NCI-H510A (cell line): ENCODE measurements at places on chromosomes 3 and 15.
A peak's percentile ranks its signal among the peaks of the same experiment; 100 is the strongest.

- DNase-seq: no peak
These were observed 205.4 kb downstream of the EPHB1 start for GRCh38 chr3:135000465-135000864.

GRCh38 chr3:27431116-27431515 is 53.1 kb downstream of the SLC4A7 start:
- DNase-seq: no peak

DNA sequence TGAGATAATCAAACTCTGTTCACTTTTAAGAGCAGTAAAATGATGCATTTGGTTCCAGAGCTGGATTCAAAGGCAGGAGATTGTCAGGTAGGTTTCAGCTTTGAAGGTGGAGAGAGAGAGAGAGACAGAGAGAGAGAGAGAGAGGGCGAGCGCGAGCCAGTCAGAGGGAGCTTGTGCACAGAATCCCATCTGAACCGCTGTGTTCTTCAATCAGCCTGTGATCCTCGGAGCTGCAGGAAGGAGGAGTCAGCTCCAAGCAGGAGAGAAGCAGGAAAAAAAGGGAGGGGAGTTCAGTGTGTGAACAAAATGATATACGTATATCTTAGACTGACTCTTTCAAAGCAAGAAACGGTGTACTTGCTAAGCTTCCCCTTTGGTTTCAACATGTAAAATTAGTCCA is at the start of gene GPR149:
GPR149 (minus strand) TSS at position 177 of the 400 bp plus-strand sequence. CDS start 575 bp downstream, outside the sequence.
- DNase-seq: no peak

DNA sequence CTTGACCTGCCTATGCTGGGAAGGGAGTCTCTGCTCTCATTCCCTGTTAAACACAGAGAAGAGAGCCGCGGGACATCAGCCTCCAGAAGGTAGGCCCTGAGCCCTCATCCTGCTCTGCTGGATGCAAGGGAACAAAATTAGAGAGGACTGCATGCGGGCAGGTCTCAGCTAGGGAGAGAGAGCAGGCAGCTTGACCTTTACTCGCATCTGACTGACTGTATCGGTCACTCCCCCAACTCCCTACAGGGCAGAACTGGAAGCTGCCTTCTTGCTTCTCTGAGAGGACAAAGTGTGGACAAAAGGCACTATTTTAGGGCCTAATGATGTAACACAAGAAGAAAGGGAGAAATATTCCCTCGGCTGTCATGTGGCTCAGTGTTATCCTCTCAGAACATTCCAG is 38.7 kb upstream of the ATOSA start:
- no peak for DNase-seq

DNA sequence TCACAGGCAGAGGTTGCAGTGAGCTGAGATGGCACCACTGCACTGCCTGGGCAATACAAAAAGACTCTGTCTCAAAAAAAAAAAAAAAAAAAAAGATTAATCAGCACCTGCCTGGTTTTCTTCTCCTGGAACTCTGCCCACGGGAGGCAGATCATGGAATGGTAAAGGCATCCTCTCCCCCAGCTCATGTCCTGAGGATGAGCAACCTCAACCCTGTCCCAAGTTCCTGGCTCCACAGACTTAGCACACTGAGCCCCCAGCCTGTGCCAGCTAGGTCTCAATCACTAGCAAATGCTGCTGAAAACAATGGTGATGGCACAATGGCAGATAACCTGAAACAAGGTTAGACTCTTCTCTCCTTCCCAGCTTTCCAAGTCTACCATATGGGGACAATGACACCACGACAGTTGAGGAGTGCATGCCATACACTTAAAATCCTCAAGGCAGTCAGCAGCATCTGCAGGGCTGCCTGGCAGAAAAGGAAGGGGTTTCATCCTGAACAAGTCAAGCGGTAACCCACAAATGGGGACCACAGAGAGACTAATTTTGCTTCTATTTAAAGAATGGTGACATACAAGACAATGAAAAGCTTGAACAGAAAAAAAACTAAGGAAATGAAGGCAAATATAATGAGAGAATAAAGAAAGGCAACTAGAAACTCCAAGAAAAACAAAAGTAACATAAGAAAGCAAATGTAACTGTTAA is 4.8 kb downstream of the CLN6 start:
- no peak for DNase-seq

DNA sequence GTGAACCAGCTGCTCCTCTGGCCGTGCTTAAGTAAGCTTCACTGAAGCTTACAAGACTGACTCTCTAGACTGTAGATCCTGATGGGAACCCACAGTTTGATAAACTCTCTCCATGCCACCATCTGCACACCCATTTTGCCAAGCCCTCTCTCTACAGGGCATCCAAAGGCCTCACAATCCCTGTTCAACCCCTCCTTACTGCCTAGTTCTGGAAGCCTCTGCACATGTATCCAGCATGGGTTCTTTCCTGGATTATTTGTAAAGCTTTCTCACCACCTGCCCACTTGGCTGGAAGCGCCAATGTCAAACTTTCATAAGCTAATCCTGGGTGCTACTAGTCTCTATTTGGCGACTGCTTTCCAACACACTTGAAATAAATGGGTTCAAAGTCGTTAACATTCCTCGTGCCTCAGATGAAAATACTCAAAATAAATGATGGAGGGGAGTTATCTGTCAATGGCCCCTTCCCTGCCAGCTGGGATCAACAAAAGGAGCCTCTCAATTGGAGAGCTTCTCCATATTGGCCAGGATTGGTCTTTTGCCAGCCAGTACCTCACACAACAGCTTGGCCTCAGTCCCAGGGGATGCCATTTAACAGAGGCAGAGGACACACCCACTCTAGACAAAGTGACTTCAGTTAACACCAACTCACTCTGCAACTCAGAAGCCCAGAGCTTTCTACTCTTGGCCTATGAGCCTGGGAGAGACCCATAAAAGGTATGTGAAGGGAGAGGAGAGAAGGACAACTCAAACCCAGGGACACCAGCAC is 48.1 kb downstream of the SH3BP5 start:
- DNase-seq: peak; percentile 69

DNA sequence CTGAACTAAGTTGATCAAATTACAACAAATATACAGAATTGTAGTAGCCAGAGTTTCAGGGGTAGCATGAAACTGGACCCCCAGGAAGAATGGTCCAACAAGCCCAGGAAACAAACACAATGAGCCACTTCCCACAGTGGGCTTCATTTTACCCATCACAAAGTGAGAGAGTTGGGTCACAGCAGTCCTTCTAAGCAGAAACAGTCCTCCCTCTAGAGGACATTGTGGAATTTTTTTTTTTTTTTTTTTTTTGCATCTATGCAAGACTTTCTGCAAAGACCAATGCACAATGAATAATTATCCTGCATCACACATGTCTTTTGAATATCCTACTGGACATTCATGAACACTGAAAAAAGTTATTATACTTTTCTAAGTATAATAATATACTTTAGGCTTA is 73.8 kb upstream of the ATP13A5 start:
- DNase-seq: no peak

DNA sequence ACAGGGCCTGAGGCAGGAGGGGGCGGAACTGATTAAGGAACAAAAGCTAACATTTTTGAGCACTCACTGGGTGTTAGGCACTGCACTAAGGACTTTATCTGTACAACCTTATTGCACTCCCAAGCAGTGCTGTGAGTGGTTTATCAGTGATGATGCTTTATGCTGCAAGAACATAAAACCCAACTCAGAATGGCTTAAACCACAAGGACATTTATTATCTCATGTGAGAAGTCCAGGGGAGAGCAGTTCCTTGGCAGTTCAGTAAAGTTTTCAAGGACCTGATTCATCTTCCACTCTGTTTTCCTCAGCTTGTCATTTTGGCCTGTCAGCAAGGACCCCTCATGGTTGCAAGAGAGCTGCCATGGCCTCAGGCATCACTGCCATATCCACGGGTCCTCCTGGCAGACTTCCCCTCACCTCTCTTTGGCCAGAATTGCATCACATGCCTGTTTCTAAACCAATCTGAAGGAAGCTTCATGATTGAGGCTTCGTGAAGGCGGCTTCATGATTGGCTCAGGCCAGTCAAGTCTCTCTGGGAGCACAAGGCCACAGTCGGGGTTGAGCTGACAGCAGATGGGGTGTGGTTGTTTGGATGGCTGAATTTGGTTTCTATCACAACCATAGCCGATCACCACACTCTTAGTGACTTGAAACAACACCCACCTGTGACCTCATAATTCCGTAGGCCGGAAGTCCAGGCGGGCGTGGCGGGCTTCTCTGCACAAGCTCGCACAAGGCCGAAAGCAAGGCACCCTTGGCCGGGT is 15.8 kb downstream of the EFCC1 start:
- no peak for DNase-seq

DNA sequence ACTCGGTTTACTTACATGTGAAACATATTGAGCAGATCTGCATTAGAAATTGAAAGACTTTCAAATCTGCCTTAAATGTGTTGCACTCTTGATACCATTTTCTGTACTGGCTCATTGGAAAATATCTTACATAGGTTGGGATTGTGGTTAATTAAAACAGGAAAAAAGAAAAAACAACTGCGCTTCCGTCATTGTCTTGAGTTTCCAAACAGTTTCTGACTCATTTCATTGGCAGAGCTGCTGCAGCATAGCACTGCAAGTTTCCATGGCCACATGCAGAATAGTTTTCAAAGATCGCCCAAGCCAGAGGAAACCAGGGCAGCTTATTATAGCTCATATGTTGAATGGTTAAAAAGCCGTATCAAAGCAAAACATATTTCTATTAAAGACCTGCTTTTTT is 446.6 kb upstream of the BCHE start:
- DNase-seq: no peak

GRCh38 chr15:39925112-39925842 is 5.2 kb upstream of the GPR176 start:
- DNase-seq: no peak

DNA sequence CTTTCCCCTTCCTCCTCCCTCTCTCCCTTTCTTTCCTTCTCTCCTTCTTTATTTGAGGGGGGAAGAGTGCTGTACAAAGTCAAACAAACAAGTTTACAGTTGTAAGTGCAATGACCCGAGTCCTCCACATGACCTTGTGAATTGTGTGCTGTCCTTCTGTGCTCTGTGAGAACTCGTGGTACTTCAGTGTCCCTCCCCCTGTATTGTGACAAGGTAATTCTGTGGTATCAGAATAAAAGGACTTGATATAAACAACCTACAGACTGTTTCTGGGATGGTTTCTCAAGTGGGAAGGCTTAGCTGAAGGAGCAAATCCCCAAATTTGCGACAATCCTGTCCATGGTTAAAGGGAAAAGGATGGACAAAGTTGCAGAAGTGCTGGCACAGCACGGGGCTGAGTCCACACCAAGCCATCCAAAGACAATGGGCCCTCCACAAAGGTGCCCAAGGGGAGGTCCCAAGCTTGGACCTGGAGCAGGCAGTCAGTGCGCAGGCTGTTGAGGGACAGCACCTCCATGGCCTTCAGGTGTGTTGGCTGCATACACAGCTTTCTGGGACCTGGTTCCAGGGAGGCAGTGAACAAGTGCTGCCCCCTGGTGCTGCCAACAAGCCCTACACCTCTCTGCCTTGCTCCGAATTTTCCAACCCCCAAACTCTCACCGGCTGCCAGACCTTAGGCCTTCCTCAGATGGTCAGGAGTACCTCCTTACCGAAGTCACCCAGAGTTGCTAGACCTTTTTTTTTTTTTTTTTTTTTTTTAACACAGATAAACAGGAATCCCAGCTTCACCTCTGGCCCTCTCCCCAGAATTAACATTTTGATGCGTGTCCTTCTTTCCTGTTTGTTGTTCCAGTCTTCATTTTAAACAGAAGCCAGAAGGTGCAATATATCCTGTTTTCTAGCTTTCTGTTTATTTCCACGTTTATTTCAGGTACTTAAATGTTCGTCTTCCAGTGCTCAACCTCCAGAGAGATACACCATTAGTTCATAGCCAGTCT is 2.6 kb upstream of the APEH start:
- DNase-seq: no peak

DNA sequence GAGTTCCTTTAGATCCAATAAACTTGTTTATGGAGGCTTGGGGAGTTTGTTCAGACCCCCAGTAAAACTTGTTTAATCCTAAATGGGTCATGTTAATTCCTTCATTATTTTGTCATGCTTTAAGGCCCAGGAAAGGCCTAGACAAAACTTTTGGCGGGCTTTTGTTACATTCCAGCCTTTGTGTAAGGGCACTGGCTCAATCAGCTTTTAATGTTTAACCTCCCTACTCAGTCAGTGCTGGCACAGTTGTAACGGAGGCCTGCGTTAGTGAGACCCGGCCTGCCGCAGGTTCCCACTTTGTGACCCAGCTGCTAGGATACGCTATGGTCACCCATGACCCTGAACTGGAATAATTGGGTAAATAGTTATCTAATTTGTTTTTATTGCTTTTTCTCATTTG is 59.2 kb downstream of the OXSM start:
- no peak for DNase-seq

DNA sequence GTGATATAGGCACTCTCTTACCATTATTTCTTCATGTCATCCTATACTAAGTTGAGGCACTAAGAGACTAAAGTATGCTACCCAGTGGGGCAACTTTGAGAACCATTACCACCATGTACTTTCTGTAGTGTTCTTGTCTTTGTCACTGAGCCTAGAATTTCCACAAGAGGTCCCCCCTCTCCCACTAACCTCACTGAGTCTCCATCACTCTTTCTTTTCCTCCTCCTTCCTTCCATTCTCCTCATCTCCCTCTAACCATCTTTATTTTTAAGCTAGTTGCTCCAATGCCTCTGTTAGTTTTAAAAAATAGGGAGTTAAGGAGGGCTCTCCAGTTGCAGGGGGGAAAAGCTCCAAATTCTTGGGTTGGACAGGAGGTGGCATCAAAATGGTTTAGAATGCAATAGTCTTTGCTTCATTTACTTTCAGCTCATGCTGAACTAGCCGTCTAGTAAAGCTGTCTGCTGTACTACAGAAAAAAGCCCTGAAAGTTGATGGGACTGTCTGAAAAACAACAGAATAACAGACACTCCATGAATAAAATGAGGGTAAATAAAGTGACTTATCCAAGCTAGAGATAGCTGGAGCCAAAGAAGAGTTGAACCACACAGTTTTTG is 85.1 kb upstream of the MYRIP start:
- DNase-seq: no peak

DNA sequence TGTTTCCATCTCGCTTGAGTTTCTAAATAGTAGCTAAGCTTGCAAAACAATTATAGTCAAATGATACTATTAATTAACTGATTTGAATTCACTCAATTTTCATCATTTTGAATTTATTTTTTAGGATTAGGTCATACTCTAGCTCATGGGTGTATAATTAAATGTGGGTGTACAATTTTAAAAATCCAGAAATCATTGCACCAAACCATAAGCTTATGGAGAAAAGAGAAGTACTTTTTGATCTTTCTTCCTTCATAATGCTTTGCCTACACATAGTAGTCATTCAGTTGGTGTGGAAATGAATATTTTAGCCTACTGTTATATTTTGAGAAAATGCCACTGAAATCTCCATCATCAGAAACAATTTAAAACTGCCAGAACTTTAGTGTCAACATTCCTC is 175.1 kb downstream of the CD47 start:
- DNase-seq: no peak

DNA sequence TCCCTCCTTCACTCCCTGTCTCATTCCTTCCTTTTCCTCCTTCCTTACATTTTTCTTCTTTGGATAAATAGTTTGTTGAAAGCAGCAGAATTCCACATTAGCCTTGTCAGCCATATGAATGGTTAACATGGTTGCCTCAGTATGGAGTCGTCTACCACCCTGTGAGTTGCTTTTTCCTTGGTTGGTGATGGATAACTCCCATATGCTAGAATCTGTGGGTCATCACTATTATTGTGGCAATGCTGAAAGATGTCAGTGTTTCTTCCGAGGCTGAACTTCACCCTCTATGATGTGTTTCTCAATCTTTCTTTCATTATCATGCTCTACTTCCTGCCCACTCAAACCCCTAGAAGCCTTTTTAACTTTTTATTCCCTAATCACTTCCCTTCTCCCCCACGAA is 481.8 kb upstream of the KCNMB2 start:
- DNase-seq: no peak

- no peak for DNase-seq
These were observed 22.7 kb downstream of the SACM1L start for GRCh38 chr3:45711931-45712330.
